Endothelial cell of coronary artery (primary cell): ENCODE measurements at places on chromosomes 7 and 10. TPM values are rescaled to one million over a fixed set of nuclear protein-coding genes. Genes with fewer than 3 reads are reported as not detected.

Gene NUTM2B
- 0.09 TPM in 2 replicates for total RNA-seq

Gene DENND2A
- total RNA-seq, result under 0.01 and 0.66 TPM in 2 replicates

Gene CYP17A1
- not detected in 2 replicates for total RNA-seq

Gene SRRM3
- total RNA-seq, result 0.45 and 1.3 TPM in 2 replicates

Gene C7orf57
- 0.09 TPM in 1 of 2 replicates, not detected in the other for total RNA-seq

Gene ZNF716
- total RNA-seq, result not detected in 2 replicates

Gene DLG5
- 13.0 and 15.5 TPM in 2 replicates for total RNA-seq

Gene RBM20
- 0.09 and 0.27 TPM in 2 replicates for total RNA-seq

Gene INHBA
- total RNA-seq, result 4.0 and 4.5 TPM in 2 replicates

Gene CPED1
- total RNA-seq, result 0.27 and 3.4 TPM in 2 replicates

Gene ZNF777
- total RNA-seq, result 3.5 and 4.7 TPM in 2 replicates

Gene FXYD4
- not detected in 2 replicates for total RNA-seq

Gene HMX3
- not detected in 2 replicates for total RNA-seq

Gene JAKMIP3
- total RNA-seq, result under 0.01 TPM in 2 replicates

Gene PRDX3
- total RNA-seq, result 125 and 170 TPM in 2 replicates

Gene C10orf67
- total RNA-seq, result not detected in 2 replicates

Gene KIF11
- 9.9 and 24.6 TPM in 2 replicates for total RNA-seq

Gene C10orf88
- total RNA-seq, result 13.3 and 15.5 TPM in 2 replicates

Gene GPC2
- total RNA-seq, result 3.9 and 5.6 TPM in 2 replicates

Gene AKR1C8
- not detected in 2 replicates for total RNA-seq

Gene IFIT3
- 1.7 and 3.5 TPM in 2 replicates for total RNA-seq

Gene SUN3
- total RNA-seq, result not detected in 2 replicates

Gene GNAT3
- not detected in 2 replicates for total RNA-seq

Gene ELOVL3
- total RNA-seq, result 0.09 TPM in 1 of 2 replicates, not detected in the other

Gene SPDYE2
- total RNA-seq, result not detected in 2 replicates

Gene TMEM229A
- total RNA-seq, result not detected in 2 replicates

Gene HOXA9
- 0.81 and 2.1 TPM in 2 replicates for total RNA-seq

Gene MOSPD3
- total RNA-seq, result 4.0 and 4.2 TPM in 2 replicates

Gene FANK1
- total RNA-seq, result 2.4 and 7.8 TPM in 2 replicates

Gene HYAL4
- under 0.01 TPM in 1 of 2 replicates, not detected in the other for total RNA-seq

Gene COL17A1
- total RNA-seq, result 2.2 and 5.4 TPM in 2 replicates

Gene ABCC2
- total RNA-seq, result 0.54 and 1.0 TPM in 2 replicates

Gene OR2A5
- not detected in 2 replicates for total RNA-seq

Gene LIPN
- total RNA-seq, result not detected in 2 replicates

Gene TAS2R38
- not detected in 2 replicates for total RNA-seq

Gene CDK1
- 19.0 and 40.9 TPM in 2 replicates for total RNA-seq

Gene MOGAT3
- not detected in 2 replicates for total RNA-seq

Gene ANKRD1
- total RNA-seq, result 667 and 960 TPM in 2 replicates

Gene SMNDC1
- 7.0 and 8.0 TPM in 2 replicates for total RNA-seq

Gene MYH16
- 0.38 and 0.72 TPM in 2 replicates for total RNA-seq

Gene ARMC3
- total RNA-seq, result not detected in 2 replicates

Gene TEX47
- total RNA-seq, result not detected in 2 replicates

Gene SCIN
- total RNA-seq, result 0.09 TPM in 1 of 2 replicates, not detected in the other

Gene SLC26A4
- total RNA-seq, result 0.75 and 0.99 TPM in 2 replicates

Gene GRM3
- not detected in 2 replicates for total RNA-seq

Gene CYP3A7
- not detected in 2 replicates for total RNA-seq

Gene AP1S1
- total RNA-seq, result 154 and 216 TPM in 2 replicates

Gene PPP1R9A
- 1.3 and 2.6 TPM in 2 replicates for total RNA-seq

Gene CASP2
- 15.5 and 15.7 TPM in 2 replicates for total RNA-seq

Gene AGBL3
- 0.56 and 1.3 TPM in 2 replicates for total RNA-seq

Gene FAM241B
- 0.18 and 0.28 TPM in 2 replicates for total RNA-seq

Gene GLI3
- total RNA-seq, result 2.5 and 3.5 TPM in 2 replicates

Gene SEMA3E
- 0.27 and 0.28 TPM in 2 replicates for total RNA-seq

Gene EIF4H
- 398 and 405 TPM in 2 replicates for total RNA-seq

Gene OR13A1
- total RNA-seq, result not detected in 2 replicates
